ENCODE measurements at places on chromosomes 6 and 20.

GRCh38 chr6:133223452-133224029, 17.6 kb upstream of the EYA4 start:
- DNase-seq: no peak

- DNase-seq: no peak
These were observed 809.7 kb upstream of the ADGRB3 start for GRCh38 chr6:67825201-67825895.

DNA sequence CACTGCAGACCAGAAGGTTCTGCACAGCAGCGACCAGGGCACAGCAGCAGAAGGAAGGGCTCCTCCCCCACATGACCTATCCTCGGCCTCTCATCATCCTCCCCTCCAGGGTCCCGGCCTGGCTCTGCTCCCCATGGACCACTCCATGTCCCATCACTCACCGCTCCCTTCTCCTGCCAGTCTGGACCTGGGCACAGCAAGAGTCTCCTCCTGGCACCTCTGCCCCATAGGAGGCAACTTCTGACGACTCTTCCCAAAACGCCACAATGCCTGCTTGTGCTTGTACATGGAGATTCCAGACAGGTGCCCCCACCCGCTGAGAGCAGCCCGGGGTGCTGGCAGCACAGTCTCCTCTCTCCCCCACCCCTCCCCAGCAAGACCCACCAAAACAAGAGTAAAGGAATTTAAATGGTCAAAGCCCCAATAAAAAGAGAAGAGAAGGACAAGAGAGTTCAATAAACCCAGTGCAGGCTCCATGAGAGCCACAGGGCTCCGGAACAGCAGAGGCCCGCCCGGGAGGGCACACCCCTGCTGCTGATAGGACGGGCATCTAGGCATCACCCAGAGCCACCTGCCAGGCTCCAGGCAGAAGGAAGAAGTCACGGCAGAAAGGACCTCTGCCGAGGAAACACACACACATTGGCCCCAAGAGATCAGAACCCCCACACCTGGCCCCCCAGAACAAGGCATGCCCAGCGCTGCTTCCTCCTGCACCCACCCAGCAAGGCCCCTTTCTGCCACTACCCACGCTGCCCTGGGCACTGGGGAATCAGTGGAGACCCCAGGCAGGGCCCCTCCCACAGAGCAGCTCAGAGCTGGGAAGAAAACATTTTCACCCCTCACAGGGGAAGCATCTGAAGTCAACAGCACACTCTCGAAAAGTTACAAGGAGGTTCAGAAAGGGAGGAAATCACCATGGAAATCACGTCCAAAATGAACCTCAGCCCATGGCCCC, 15.2 kb downstream of the TAF4 start:
- no peak for DNase-seq

- DNase-seq: no peak
These were observed 200 bp downstream of the ZBTB22 start for GRCh38 chr6:33317419-33317668.

DNA sequence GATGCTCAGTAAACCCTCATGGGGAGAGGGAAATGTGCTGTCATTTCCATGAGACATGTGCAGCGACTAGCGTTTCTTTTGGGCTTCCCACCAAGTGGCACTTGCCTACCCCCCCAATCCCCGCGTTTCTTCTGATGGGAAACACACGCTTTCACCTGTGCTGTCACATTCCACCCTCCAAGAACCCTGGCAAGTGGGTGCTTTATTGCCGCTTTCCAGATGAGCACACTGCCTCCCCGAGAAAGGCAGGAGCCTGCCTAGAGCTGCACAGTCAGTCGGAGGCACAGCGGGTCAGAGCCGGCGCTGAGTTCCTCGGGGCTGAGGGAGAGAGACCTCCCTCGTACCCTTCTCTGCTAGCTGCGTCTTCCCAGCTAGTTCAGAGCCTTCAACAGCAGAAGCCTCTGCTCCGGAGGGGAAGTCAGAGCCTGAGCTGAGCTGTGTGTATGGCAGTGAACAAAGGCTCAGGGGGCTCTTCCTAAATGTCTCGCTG, 12.3 kb upstream of the CCDC167 start:
- DNase-seq: no peak

DNA sequence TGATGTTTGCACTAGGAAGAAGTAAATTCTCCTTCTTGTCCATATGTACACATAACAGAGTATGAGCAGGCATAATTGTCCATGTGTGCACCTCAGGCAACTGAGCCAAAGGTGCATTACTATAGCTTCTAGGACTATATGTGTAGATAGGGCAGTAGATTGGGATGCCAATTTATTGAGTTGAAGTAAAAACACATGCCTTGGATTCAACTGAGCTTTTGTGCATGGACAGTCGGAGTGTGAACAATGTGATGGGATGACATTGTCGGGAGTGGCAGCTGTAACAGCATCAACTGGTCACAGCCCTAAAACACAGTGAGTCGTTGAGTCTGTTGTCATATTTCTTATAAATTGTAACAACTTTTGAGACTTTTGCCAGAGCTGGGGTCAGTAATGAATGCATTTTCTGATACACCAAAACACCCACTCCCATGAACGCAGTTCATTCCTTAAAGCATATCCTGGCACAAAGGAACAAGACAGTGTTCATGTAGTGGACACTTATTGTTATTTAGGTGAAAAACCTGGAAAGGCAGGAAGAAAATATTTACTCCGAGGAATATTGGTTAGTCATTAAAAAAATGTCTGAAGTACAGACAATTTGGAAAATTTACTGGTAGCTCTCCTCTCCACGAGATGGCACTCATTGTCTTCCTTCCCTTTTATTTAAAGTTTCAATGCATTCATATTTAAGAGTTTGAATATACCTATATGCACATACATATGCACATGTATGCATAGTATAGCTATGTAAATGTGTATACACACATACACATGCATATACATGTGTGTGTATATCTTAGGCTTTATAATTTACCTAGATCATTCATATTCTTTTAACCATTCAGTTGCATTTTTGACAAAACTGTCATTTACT, 302.0 kb upstream of the STXBP5 start:
- DNase-seq: no peak

DNA sequence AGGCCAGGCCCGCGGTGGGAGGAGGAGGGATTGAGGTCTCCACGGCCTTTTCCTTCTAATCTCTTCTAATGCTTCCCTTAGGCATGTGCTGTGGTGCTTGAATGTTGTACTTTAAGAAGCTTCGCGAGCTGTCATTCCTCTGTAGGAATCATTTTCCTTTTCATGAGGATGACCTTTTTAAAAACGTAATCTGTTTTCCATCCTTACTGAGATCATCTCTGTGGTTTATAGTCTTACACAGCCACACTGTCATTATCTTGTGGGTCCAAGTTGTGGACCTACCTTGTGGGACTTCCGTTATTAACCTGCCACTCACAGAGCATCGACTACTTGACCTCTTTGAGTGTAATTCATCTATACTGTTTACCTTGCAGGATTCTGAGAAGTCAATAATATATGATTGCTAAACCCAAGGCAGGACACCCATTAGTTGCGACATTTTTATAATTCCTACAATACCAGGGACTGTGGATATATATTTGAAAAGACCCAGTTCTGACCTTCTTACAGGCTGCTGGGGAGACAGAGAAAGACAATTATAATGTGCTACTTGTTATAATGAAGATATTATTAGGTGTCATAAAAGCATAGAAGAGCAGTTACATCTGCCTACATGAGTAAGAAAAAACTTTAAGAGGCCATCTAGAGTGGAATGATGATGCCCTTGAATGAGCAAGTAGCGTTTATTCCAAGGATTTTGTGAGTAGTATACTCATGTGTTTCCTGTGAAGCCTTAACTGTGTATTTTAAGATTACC, 842 bp downstream of the SLC25A27 start:
- no peak for DNase-seq

DNA sequence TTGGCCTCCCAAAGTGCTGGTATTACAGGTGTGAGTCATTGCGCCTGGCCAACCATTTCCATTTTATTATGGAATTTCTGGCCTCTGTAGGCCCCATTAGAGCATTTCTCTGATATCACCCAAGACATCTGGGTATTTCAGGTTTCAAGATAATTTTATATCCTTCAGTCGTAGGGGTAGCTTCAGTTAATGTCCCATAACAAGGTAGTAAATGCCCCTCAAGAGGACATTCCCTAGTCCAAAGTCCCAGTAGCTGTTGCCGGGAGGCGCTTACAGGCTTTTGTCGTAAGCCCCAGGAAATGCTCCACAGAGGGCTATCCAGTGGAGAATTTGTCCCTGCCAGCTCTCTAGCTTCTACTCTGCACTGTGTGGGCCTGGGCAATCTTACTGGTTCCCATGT, 24.4 kb downstream of the EFCAB8 start:
- DNase-seq: no peak

DNA sequence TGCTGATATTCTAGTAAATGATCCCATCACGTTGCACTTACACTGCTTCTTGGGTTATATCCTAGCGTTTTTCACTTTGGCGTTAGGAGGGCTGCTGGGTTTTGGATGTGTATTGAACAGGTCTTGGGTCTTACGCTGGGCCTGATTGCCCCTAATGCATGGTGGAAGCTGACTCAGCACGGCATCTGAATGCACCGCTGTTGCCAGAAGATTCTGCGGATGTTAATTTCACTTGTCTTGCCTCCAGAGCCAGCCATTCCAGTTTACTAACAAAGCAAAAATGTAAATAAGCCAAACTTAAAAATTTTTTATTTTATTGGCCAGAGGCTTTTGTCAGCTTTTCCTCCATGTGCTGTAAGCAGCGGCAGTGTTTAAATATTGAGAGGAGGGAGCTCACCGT, 233.5 kb downstream of the TMEM242 start:
- no peak for DNase-seq

DNA sequence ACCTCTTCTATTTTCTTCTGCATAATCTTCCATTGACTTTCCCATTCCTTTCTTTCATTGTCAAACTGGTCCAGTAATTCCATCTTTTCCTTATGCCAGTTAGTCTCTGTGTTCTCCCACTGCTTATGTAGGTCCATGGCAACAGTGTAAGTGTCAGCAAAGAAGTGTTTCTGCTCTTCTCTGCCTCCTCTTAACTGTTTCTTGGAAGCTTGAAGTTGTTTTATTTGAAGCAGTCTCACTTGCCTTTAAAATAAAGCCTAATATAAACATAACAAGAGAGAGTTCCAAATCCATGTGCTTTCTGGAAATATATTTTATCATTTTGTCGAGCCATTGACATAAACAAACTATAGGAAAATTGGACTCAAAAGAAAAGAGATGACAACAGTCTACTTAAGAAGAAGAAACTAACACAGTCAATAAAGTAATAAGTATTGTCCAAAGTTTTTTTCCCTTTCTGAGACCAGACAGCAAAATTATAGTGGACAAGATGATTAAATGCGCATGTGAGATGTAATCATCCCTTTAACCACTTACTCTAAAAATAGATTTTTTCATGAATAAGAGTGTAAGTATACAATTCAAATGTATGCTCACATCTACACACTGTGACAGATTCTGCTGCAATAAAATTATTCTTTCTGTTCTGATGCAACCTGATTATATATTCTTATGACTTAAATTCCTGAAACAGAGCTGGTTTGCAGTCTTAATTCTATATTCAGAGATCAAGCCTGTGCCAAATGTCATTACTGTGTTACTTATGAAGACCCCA, 5.2 kb downstream of the KIAA0408 start:
- DNase-seq: no peak

- DNase-seq: no peak
These were observed 258.8 kb downstream of the SMOC2 start for GRCh38 chr6:168699631-168700295.

DNA sequence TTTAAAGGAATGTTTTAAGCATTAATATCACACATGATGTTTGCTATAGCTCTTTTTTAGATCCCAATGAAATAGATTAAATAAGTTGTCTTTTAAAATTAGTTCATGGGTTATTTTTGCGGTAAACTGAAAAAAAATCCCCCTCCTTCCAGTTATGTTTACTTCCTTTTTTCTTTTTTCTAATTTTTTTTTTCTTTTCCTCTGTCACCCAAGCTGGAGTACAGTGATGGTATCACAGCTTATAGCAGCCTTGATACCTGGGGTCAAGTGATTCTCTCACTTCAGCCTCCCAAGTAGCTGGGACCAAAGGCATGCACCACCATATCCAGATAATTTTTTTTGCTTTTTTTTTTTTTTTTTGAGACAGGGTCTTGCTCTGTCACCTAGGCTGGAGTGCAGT, 17.8 kb upstream of the SCAF8 start:
- DNase-seq: no peak

DNA sequence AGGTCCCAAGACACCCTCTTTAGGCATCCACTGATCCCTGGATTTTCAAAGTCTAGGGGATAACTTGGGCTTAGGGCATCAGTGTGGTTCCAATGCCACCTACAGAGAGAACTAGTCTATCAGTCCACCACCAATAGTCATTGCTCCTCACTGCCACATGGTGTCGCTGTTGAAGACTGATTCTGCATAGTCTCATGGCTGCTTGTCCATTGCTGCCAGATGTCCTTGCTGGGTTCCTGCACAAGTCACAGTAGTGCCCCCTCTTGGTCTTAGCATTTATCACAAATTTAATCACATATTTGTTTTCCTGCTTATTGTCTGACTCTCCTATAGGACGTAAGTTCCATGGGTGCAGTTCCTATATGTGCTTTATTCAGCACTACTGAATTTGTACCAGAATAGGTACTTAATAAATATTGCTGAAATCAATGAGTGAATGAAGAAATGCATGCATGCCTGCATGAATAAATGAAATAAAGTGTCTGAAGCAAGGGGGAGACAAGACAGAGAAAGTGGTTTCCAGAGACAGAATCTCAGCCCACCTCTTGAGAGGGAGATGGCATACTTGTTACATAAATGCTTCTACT, 45.9 kb upstream of the RALY start:
- DNase-seq: peak; percentile 46

- no peak for DNase-seq
These were observed 271.7 kb upstream of the CHD6 start for GRCh38 chr20:41889844-41890224.

DNA sequence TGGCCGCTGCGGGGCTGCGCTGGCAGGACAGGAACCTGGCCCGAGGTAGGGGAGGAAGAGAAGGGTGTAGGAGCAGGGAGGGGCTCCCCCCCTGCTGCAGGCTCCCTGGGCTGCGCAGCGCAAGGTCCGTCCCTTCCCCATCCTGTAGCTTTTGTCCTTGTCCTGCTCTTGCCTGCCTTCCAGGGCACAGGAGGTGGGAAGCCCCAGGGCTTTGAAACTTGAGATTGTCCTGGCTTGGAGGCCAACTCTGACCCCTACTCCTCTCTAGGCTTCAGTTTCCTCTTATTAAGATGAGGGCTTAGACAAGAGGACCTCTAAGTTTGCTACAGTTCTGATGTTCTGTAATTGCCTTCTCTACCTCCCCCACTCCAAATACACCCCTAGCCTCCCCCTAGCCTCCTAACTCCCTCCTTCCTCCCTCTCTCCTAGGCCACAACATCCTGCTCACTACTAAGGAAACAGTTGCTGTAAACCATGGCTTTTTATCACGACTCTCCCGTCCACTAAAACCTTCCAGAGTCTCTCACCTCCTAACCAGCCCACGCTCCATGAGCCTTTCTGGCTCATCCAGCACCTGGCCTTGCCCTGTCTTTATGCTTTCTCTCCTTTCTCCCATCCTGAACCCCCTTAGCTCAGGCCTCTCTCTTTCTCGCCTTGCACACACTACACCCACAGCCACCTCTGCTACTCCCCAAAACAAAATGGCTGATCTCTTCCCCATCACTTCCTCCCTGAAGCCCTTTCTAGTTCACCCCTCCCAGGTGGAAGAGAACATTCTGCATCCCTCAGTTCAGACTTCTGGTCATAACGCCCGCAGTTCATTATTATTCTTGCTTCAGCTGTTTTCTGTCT, 10.2 kb downstream of the UNC5CL start:
- no peak for DNase-seq
